ENCODE measurements at places on chromosomes 12 and 14.

DNA sequence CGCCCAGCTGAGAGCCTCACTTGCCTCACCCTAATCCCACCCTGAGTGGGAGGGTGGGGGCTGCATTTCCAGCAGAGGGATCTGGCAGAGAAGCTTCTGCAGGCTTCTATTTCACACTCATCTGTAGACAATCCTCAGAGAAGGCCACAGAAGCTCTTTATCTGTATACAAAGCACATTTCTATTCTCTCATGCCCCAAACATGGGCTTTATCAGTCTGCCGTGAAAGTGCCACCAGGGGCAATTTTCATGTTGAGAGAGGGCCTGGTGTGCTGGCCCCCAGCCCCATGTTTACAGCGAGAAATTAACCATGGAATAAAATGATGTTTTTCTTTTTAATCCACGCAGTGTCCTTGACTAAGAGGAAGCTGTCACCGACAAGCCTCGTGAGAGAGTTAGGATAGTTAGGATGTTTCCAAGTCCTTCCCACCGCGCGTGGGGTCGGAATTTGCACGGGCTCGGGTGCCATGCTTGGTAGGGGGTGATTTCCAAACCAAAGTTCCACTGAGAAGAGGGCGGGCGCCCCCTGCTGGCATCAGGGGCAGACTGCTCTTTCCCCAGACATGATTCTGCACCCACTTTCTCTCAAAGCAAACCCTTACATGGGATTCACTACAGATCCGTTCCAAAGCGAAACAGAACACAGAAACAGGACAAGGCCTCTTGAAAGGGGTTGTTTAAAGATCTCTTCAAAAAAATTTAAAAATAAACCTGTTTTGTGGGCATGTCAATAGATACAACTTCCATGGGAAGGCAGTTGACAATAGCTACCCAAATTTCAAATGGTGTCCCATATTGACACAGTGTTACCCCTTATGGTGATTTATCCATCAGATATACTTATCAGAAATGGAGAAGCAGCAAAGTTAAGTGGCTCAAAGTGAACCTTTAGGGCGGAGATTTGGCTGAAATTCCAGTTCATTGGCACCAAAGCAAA is 19.4 kb downstream of the BDKRB1 start:
- DNase-seq, result peak; percentile 33

DNA sequence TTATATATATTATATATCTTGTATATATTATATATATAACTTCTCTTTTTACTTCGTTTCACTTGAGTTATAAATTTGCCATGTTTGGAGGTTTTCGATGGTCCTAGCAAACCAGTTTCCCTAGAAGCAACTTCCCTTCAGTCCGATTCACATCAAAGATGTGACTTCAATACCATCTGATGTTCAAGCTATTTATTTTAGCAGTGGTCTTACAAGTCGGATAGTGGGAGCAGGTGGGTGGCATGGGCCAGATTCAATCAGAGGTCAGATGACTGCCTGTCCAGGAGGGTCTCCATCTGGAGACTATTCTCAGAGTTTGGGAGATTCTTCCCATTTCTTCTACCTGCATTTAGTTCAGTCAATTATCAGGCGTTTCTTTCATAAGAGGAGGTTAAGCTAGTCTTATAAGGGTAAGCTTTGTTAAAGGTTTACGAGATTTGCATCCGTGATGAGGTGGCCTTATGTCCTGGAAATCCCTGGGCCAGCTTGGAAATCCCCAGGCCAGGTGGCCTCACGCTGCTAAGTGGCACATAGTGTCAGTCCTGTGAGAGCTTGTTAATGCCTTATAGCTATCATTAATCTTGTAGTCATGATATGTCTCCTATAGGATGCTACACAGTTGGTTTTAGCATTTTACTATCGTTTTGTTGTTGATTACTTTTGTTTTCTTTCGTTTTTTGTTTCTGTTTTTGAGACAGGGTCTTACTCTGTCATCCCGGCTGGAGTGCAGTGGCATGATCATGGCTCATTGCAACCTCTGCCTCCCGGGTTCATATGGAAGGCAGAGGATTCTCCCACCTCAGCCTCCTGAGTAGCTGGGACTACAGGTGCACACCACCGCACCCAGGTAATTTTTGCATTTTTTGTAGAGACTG is 145.8 kb downstream of the BICD1 start:
- no peak for DNase-seq

- no peak for DNase-seq
Measured at GRCh38 chr12:111424793-111425251, 19.1 kb downstream of the SH2B3 start.

- no peak for DNase-seq
Measured at GRCh38 chr12:125890971-125891370, 825.7 kb downstream of the AACS start.

DNA sequence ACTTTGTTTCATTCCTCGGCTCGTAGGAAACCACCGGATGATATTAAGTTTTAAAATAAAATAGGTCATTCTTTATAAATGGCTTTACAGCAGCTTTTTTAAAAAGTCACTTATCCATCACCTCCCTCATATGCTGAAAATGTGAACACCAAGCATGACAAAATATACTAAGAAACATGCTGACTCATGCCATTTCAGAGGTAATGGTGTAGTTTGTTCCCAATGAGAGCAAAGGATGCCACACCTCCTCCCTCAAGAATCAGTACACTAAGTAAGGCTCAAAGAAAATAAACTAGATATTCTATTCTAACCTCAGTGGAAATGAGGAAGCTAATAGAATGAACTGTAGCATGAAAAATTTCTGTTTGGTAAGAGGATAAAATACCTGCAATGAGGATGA is 5.5 kb upstream of the DIO2 start:
- DNase-seq, result no peak

DNA sequence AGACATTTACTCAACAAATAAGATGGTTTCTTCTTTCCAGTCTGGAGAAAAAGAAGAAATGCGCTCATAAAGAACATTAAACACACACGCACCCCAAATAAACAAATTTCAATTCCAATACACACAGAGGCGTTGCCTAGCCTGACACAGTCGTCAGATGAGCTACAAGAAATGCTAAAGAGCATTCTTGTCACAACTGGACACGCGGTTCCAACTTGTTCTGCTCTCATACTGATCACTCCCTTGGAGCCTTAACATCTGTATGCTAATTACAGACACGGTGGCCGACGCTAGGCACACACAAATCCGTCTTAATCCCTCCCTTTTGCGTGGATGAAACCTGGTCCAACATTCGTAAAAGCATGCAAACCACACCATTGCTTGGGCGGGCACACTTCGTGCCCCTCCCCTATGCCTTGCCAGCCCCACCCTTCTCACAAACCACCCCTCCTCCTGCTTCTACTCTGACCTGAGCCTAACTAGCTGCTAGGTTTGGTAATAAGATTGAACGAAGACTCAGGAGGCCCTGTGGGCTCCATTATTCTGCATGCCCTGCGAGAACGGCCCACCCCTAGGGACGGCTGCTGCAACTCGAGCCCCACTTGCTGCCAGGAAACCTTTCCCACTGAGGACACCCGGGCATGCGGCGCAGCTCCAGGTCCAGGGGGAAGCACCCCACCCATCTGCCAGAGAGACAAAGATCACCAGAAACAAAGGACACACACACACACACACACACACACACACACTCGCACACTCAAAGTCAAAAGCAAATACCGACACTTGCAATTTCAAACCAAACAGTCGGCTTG is 1.2 kb downstream of the KCNK10 start:
- no peak for DNase-seq

DNA sequence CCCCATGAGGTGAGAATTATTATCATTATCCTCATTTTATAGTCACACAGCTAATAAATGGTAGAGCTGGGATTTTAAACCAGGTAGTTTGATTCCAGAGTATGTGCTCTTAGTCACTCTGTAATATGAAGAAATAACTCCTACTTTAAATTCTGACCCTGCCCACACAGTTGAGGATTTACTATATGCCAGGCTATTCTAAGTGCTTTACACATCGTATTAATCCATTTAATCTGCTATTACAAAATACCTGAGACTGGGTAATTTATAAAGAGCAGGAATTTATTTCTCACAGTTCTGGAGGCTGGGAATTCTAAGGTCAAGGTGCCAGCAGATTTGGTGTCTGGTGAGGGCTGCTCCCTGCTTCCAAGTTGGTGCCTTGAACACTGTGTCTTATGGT is 19.6 kb upstream of the WIF1 start:
- no peak for DNase-seq

DNA sequence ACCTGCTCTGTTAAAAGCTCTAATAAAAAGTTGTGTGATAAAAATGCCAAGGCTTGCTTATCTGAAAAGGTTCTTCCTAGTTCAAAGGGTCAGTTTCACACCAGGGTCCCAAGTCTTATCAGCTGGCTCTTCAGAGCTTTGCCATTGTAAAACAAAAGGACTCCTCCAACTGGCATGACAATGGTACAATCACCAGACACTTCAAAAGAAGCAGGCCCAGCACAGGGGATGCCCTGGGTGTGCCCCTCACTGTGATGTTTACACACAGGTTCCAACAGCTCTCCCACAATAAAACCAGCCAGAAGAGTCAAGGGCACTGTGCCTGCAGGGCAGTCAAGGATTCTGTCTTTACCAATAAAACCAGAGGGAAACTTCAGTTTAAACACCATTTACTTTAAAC is 78.7 kb downstream of the PRICKLE1 start:
- no peak for DNase-seq

DNA sequence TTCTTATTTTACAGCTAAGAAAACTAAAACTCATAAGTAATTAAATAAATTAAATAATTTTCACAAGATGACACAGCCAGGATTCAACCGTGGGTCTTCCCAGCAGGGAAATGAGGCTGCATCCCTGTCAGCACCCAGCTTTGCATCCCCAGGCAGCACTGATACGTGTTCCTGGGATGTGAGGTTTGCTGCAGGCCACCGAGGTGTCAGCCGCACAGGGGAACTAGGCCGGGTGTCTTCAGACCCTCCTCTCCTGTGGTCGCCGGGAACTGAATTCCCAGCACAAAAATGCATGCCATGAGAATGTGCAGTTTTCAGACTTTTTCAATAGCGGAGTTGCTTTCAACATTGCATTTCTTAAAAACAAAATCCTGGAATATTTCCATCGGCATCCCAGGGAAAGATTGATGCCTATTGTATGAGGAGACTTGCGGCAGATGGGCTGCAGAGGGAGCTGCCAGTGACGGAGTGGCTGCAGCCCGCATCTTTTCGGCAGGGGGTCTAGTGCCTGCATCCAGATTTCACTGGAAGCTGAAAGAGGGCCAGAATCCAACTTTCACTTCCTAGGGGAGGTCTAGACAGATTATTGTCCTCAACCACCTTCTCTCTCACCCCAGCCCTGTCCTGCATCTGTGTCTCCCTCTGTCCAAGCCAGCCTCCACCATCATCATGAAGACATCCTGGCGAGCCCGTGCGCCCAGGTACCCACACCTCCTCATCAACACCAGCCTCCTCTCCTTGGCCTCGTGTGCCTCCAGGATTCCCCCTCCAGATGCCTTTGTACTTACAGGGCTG is 12.6 kb downstream of the LRTM2 start:
- peak; percentile 9 for DNase-seq

DNA sequence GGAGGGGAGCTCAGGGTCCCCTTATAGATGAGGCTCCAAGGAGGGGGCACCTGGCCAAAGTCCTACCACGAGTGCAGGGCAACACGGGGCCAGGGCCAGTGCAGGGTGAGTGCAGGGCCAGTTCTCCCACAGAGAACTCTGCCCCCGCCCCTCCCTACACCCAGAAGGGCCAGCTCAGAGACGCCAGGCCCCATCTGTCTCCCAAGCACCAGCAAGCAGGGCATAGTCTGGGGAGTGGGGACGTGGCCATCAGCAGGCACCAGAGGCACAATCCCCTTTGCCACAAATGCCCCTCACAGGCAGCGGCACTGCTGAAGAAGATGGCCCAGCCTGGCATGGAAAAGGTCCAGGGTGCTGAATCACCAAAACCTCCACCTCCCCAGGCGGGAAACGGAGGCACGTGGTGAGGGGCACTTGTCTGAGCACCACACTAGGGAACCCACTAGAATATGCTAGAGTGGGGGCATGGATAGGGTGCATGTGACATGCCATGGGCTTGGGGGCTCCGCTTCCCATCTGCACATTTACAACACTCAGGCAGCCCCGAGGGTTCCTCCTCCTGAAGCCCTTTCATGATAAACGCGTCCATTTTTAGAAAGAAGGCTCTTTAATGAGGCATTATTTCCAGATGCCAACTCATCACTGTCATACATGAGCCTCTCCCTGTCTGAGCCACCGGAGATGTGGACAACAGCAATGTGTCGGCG is 17.8 kb downstream of the CCDC85C start:
- DNase-seq, result no peak

DNA sequence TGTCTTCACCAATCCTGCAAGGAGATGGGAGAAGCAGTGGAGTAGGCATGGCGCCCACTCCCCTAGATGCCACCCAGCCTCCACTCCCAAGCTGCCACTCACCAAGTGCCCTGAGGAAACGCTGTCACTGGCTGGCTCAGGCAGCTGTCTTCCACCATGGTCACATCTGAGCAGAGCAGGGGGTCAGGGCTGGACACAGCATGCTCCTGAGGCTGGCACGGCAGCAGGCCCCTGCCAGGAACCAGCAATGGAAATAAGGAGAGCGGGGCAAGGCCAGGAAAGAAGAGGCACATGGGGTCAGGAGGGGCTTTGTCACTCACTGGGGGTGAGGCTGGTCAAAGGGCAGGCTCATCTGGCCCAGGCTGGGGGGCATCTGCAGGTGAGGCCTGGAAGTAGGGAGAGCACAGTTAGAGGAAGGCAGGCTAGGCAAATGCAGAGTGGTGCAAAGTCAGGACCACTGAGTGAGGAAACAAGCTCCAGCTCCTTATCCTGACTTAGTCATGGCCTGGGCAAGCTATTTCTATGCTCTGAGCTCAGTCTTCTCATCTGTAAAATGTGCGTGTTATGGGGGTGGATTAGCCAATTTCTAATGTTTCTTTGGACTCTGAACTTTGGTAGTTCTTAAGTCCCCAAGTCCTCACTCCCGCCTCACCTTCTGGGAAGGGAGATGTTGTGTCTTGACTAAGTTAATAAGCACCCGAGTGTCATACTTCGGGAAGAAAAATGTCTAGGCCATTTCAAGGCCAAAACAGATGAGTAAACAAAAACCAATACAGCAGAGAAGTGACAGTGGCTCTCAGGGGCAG is 8.0 kb downstream of the NAB2 start:
- DNase-seq, result no peak

GRCh38 chr12:5364036-5364770 is 67.7 kb upstream of the NTF3 start:
- DNase-seq, result no peak

- DNase-seq, result no peak
Measured at GRCh38 chr12:126457776-126458175, 1392.5 kb downstream of the AACS start.

- DNase-seq, result peak; percentile 98
Measured at GRCh38 chr12:26937863-26938700, at the start of the genes FGFR1OP2 and INTS13. Gene FGFR1OP2 (plus strand): TSS chr12:26938470. CDS start chr12:26954159, 15,689 bp downstream. Gene INTS13 (minus strand): TSS chr12:26937981. CDS start chr12:26936803, 1,178 bp downstream.

DNA sequence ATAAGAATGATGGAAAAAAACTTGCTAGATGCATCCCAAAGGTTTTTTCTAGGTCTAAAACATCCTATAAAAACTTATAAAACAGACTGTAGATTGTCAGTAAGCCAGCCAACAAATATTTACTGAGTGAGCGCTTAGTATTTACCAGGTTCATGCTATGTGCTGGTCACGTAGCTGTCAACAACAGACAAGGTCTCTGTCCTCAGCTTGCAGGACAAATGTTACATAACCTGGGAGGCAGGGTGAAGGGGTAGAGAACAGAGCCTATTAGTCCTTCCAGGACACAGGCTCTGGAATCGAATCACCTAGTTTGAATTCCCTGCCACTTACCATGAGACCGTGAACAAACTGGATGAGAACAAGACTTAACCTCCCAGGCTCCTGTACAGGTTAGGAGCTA is 6.4 kb downstream of the NFYB start:
- no peak for DNase-seq
